ENCODE measurements at places on chromosomes 5 and 9.

- no peak for DNase-seq
Measured at GRCh38 chr9:82616545-82616944, 446.4 kb downstream of the RASEF start.

GRCh38 chr5:119291877-119292276 lies 63.9 kb upstream of the TNFAIP8 start:
- DNase-seq: no peak

- DNase-seq: peak; percentile 45
Measured at GRCh38 chr9:95494022-95494415, 22.8 kb downstream of the PTCH1 start.

- DNase-seq: no peak
Measured at GRCh38 chr9:91486699-91487497, 63.3 kb upstream of the NFIL3 start.

DNA sequence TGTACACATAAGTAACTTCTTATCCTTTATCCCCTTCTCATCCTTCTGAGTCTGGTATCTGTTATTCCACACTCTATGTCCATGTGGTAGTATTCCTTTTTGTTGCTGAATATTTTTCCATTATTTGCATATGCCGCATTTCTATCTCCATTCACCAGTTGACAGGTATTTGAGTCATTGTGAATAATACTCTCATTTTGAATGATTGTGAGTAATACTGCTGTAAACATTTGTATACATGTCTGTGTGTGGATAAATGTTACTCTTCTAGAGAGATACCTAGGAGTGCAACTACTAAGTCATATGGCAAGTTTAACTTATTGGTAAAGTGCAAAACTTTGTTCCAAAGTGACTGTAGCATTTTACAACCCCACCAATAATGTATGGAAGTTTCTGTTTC lies 15.6 kb downstream of the RIC1 start:
- no peak for DNase-seq

- DNase-seq: no peak
Measured at GRCh38 chr5:126673477-126673876, 72.7 kb downstream of the PHAX start.

DNA sequence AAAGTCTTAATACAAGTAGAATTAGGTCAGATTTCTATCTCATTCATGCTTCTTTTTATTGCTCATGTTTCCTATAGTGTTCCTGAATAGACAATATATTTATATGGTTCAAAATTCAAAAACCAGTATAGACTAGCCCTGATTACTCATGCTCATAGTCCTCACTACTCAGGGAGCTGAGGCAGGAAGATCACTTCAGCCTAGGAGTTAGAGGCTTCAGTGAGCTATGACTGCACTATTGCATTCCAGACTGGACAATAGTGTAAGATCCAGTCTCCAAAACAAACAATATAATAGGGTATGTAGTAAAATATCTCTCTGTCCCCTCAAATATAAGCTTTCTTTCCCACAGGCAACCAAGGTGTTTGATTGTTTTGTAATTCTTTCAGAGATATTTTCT lies 2.4 kb downstream of the ANKRD31 start:
- no peak for DNase-seq

DNA sequence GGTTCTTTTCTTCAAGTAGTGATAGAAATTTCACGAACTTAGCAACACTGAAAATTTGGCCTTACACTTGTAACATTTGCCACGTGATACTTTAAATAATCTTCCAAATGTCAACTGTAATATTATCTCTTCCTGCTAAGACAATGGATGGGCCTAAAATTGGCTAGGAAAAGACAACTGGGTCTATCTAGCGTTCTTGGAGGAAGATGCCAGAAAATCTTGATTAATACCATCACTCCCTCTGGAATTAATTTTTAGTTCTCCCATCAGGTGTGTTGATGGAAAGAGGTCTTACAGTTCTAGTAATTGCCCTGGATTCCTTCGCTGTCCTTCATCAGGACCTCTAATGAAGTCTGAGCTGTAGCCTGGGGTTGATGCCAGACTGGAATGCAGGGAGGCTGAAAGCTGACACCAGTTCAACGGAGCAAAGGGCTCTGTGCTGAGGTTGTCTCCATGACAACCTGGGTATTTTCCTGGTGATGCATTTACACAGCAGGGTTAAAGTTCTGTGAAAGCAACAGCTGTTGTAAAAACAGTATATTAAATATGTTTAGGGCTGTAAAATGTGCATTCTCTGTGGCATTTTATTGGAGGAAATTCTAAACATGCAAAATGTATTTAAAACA lies 92.3 kb downstream of the GAS1 start:
- no peak for DNase-seq

DNA sequence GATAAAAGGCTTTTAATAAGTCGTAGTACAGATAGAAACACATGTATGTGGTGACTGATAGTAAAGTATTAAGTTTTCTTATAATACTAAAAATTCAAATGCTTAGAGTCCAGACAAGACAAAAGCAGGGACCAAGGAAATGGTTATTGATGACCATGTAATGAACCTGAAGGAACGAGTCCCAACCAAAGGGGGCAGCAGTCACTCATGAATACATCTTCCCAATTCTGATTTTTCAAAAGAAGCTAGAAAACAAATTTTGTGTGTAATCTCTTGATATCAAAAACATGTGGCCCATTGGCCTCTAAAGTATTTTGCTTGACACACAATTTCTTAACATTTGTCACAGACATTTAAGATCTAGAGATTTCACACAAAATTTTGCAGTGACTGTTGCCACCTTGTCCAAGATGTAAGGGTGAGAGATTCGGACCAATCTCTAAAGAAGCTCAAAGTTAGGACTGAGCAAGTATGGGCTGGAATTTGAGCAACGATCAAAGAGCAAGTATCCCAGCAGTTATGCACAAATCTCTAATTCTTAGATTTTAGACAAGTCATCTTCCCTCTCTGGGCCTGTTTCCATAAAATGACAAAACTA lies 66.8 kb downstream of the ARL15 start:
- no peak for DNase-seq

All from anterior cingulate cortex (tissue), 58 donors.